ENCODE measurements at places on chromosomes 4 and X. TPM values are rescaled to one million over a fixed set of nuclear protein-coding genes. Genes with fewer than 3 reads are reported as not detected.
A peak's percentile ranks its signal among the peaks of the same experiment; 100 is the strongest.

DNA sequence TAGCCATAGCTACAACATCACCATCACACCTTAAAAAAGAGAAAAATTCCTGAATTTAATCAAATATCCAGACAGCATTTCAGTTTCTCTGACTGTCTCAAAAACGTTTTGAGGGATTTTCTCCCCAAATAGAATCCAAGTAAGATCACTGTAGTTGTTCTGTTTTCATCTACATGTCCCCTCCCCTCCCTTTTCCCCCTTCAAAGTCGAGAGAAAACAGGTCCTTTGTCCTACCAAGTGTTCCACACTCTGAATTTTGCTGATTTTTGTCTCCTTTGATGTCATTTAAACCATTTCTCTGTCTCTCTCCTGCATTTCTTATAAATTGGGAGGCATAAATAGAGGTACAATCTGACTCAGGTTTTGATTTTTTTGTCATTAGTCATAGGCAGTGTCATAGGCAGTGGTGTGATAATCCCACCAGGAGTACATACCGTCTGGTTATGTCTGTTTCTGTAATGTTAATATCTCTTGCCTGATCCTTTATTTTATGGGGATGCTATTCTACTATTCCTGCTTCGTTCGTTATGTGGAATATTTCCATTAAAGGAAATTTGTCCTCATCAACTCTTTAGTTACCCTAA lies 348.6 kb downstream of the PTTG2 start:
- no peak for DNase-seq

DNA sequence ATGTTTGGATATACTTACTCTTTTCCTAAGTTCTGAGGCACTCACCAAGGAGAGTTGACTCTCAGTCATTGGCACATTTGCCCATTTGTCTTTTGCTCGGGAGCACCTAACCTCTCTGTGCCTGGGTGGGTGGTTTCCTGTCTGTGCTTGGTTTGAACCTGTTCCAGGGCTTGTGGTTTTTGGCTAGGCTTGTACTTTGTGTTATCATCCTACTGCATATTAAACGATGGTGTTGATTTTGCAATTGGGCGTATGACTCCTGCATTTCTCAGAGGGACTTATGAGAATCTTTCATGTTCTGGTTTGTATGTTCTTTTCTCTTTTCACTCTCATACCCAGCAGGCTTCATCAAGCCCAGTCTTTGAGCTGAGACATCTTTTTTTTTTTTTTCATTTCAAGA lies 161.7 kb downstream of the BTC start:
- no peak for DNase-seq

- DNase-seq, result no peak
These were observed 1399.1 kb upstream of the PCDH7 start for GRCh38 chr4:29320947-29321620.

DNA sequence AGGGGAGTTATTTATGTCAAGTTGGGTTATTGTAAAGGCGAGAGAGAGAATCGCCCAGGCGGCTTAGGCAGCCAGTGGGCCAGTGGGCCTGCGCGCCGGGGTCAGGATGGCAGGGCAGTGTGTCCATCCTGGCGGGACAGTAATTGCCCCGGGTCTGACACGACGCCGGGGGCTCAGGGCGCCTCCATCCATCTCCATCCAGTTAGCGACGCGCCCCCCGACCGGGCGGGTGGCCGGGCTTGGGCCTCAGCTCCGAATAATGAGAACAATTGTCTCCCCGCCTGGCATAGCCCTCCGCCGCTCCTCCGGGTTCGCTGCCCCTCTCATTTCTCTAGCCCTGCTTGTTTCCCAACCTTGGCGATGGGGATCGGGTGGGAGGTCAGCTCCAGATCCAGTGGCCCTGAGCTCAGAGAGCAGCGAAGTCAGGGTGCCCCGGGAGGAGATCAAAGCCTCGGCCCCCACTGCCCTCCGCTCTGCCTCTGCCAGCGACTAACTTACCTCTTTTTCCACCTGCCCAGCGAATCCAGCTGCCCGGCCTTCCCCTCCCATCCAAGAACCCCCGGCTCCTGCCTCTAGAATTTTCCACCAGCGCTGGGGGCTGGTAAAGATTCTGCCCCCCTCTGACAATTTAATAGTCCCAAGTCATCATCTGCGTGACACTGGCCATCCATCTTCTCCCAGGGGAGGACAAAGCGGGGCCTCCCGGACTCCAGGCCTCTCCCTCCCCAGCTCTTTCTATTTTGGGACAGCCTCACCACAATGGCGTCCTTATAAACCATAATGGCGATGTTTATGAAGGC lies 56.9 kb upstream of the TMEM33 start:
- peak; percentile 63 for DNase-seq

DNA sequence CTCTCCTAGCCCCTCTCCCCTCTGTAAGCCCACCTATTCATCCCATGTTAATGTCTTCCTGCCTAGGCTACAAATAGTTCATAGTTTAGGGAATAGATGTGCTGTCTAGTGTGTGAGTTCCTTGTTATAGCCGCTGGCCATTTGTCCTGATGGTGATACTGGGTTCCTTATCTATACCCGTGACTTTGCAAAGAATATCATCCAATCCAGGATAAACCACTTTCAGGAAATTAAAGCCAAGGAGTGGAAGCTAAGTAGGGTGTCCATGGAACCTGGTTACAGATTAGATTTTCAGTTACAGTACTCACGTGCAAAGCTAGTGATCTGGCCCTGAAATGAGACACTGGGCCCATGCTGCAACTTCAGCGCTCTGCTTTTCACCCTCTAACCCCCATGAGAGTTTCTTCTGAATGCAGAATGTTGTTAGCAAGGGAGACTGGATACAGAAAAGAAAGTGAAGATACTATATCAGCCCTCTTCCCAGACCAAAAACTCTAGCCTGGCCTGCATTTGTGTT lies 111.4 kb downstream of the TMEM164 start:
- DNase-seq, result no peak

GRCh38 chr4:40980318-40980883 lies 230.6 kb downstream of the NSUN7 start:
- DNase-seq, result peak; percentile 79

DNA sequence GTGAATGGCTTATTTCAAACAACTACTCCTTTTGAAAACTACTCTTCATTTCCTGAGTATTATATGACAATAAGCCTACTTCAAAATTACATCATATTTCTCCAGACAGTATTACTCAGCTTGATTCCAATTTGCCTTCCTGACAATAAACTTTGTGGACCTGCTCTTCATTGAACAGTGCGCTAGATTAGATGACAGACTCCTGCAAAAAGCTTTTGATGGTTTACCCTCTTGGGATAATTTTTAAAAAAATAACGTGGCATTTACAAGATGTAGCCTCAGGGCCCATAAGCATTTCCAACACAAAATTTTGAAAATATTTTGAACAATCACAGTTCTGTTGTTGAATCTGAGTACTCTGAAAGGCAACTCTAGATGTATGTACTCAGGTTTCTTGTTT lies 25.9 kb downstream of the MGAT4D start:
- DNase-seq, result no peak

The SETD7 gene
- total RNA-seq, result 19.4 TPM

The MAGEE2 gene
- not detected for total RNA-seq

The HGFAC gene
- 0.47 TPM for total RNA-seq

The ZCCHC18 gene
- total RNA-seq, result 2.5 TPM

Measured in endodermal cell (in vitro differentiated cells).